Fibroblast of the aortic adventitia (primary cell): ENCODE measurements at places on chromosomes 11 and 22. TPM values are rescaled to one million over a fixed set of nuclear protein-coding genes. Genes with fewer than 3 reads are reported as not detected.

The TENM4 gene
- 26.4 and 113 TPM in 2 replicates for total RNA-seq

The GDPD4 gene
- not detected in 2 replicates for total RNA-seq

The MOGAT2 gene
- total RNA-seq, result not detected in 2 replicates

The OR8D4 gene
- 0.09 and 0.25 TPM in 2 replicates for total RNA-seq

The MMP11 gene
- 5.1 and 47.8 TPM in 2 replicates for total RNA-seq

The CLP1 gene
- 12.6 and 16.2 TPM in 2 replicates for total RNA-seq

The CRYAB gene
- total RNA-seq, result 60.2 and 73.3 TPM in 2 replicates

The TMA7B gene
- total RNA-seq, result not detected in 2 replicates

The CDPF1 gene
- total RNA-seq, result 0.74 and 7.7 TPM in 2 replicates

The GGTLC2 gene
- not detected in 2 replicates for total RNA-seq

The RAB39A gene
- not detected in 2 replicates for total RNA-seq

The DDT gene
- 36.4 and 82.9 TPM in 2 replicates for total RNA-seq

The PKNOX2 gene
- 2.0 and 8.6 TPM in 2 replicates for total RNA-seq

The TYR gene
- not detected in 2 replicates for total RNA-seq

The LBHD1 gene
- total RNA-seq, result 4.2 and 4.5 TPM in 2 replicates

The APOL6 gene
- 29.4 and 33.1 TPM in 2 replicates for total RNA-seq

The BCO2 gene
- total RNA-seq, result 1.5 and 4.0 TPM in 2 replicates

The MRGPRF gene
- 34.3 and 41.8 TPM in 2 replicates for total RNA-seq

The GP1BB gene
- 2.1 and 20.1 TPM in 2 replicates for total RNA-seq

The CD6 gene
- not detected in 2 replicates for total RNA-seq

The ASCL2 gene
- total RNA-seq, result not detected in 2 replicates

The SLC39A13 gene
- total RNA-seq, result 28.5 and 47.5 TPM in 2 replicates

The ADORA2A gene
- total RNA-seq, result 0.45 and 0.74 TPM in 2 replicates
